ENCODE measurements at places on chromosomes 6 and 20.

GRCh38 chr6:53101006-53101405 lies 35.8 kb downstream of the FBXO9 start:
- no peak for DNase-seq

GRCh38 chr6:162485464-162485863 lies 242.1 kb downstream of the PRKN start:
- no peak for DNase-seq

DNA sequence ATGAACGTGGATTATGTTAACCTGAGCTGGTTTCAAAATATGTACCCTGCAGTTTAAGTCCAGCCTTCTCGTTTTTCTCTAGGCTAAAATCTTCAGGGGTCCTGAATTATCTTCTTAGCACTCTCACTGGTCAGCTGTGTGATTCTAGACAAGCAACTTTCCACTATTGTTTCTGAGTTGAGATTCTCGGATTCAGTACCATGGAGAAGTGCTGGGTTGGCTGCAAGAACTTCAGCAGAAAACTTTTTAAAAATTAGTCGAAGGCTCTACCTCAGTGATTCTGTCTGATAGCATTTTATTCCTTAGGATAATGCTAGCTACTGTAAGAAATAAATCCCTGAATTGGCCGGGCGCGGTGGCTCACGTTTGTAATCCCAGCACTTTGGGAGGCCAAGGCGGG lies 173.7 kb downstream of the GRM1 start:
- no peak for DNase-seq

DNA sequence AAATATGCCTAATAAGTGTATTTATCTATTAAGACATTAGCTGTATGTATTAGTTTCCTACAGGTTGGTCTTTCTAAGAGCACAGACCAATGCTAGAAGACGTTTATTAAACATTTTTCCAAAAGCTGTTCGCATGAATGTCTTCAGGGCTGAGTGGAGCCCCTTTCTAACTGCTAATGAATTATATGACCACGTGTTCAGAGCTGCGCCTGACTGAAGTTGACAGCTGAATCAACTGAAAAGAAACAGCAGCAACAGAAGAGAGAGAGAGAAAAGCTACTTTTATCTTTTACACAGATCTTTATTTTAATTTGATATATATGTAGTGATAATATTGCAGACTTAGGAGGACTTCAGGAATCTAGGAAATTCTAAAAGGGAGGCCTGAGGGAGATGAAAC lies 75.2 kb upstream of the ARID1B start:
- no peak for DNase-seq

GRCh38 chr6:18585032-18585573 lies 198.0 kb downstream of the RNF144B start:
- DNase-seq: no peak

- DNase-seq: no peak
Observed at GRCh38 chr6:45920819-45921511, 94.7 kb downstream of the CLIC5 start.
